ENCODE measurements at places on chromosomes 12 and 14.
A peak's percentile ranks its signal among the peaks of the same experiment; 100 is the strongest.

GRCh38 chr14:99573436-99574098 lies 30.4 kb downstream of the CCDC85C start:
- no peak for DNase-seq

DNA sequence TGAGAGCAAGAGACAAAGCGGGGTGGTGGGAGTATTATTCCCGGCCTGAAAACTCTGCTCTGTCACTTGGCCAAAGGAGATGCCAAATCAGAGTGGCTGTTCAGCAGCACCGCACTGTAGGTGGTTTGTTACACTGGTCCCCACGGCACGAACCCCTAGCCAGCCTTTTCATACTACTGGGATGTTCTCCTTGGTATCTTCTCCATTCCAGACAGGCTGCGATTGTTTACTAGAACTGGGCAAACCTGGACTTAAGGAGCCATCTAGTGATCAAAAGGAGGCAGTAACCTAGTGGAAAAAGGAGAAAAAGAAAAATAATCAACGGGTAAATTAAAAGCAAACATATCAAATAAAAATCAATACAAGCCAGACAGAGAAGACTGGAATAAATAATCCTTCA lies 58.9 kb upstream of the TMTC2 start:
- peak; percentile 7 for DNase-seq

DNA sequence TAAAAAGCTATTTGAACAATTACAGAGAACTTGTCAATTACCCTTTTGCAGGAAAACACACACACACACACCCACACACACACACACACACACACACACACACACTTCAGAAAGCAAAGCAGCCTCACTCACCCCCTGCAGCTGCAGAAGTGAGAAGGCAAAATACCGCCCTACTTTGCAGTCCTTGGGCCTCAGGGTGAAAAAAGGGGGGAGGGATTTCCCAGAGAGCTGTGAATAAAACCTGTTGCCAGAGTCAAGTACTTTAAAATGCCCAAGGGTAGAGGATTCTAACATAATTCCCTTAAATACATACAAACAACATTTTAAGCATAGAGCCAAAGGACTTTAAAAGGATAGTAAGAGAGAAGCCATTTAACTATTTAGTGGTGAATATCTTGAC lies 285.9 kb downstream of the MDGA2 start:
- no peak for DNase-seq

DNA sequence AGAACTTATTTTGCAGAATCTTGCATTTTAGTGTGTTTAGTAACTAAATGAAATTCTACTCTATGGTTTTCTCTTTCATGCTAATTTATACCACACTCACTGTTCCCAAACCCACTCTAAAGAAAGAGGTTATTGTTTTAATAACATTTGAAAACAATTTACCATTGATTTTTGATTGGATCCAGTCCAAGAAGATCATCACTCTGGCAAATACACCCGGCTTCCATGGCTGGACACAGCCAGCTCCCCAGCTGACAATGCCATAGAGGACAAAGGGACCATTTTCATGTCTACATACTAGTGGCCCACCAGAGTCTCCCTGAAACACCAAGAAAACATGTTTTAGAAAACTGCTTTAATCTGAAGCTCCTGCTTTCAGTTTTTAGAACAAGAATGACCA lies 42.4 kb downstream of the OVCH1 start:
- no peak for DNase-seq

DNA sequence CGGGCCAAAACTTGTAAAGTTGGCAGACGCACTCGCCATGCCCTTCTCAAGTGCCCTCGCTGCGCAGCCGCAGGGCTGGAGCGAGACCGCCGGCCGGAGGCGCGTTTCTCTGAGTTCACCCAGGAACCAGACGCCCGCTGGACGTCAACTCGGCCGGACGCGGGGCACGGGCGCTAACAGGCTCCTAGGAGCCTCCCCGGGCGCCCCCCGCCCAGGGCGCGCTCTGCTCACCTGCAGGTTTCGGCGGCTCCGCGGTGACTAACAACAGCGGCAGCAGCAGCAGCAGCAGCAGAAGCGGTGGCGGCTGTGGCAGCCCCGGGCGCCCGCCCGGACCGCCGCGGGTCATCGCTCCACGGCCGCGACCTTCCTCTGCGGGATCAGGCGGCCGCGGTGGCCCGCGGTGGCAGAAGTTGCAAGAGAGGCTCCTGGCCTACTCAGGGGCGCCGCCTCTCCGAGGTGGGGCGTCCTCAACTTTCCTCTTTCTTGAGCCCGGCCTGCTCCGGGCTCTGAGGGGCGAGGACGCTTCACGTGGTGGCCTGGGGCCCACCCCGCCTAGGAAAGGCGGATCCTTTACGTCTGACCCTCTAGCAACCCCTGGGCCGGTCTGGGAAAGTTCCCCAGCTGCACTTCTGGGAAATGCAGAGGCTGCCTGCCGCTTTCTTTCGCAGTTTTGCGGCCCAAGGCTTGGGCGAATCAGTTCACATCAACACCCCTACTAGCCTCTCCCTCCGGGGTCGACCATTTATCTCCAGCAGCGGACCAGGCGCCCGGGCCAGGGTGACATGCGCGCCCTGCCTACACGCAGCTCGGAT lies at the start of gene PLBD1:
PLBD1 (minus strand) TSS at position 533 of the 812 bp plus-strand sequence; CDS start at position 346, 187 bp downstream.
- DNase-seq: peak; percentile 61

- DNase-seq: peak; percentile 45
These were observed 55.8 kb upstream of the CCDC175 start for GRCh38 chr14:59632381-59632780.

DNA sequence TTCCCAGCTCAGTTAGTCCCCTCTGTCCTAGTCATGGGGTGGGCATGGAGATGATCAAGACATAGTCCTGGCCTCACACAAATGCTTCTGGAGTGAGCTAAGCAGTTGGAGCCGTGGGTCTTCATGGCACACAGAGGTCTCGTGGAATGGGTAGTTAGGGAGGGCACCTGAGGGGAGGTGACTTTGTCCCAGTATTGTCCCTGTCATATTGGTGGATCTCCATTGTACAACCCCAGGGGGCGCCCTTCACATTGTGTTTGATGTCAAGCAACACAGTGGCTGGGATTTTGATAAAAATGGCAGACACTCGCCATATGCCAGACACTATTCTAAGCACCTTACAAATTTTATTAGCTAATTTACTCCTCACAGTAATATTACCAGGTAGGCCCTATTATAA lies 175.4 kb upstream of the LHX5 start:
- no peak for DNase-seq

DNA sequence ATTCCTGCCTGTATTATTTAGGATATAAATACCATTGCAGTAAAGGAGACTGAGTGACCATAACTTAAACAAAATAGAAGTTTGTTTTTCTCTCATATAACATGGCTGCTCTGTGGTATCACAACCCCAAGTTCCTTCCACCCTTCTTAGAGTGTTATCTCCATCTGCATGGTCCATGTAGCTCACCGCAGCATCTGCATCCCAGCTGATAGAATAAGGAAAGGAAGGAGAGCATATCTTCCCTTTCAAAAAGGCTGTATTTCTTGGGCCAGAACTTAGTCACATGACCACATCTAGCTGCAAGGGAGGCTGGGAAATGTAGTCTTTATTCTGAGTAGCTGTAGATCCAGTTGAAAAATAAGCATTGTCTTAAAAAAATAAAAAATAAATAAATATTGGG lies 184.8 kb upstream of the NUDT4 start:
- no peak for DNase-seq

DNA sequence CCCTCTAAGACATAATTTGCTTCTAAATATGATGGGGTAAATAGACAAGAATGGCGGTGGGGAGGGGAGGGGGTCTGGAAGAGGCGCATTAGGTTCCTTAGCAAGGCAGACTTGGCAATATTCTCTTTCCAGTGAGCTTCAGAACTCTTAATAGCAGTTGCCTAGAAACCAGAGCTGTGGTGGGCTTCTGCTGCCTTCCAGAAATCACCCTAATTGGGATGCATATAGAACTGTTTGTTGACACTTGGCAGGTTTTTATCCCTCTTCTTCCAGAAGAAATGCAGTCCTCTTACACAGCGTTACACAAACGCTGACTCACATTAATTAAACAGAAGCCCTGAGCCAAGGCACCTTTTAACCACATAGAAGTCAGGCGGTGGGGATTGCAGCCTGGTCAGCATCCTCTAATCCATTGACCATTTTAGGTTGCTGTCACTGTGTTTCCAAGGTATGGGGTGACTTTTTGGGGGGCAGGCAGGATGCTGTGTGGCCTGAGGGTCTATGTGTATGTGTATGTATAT lies 114.1 kb downstream of the CCDC60 start:
- DNase-seq: no peak

DNA sequence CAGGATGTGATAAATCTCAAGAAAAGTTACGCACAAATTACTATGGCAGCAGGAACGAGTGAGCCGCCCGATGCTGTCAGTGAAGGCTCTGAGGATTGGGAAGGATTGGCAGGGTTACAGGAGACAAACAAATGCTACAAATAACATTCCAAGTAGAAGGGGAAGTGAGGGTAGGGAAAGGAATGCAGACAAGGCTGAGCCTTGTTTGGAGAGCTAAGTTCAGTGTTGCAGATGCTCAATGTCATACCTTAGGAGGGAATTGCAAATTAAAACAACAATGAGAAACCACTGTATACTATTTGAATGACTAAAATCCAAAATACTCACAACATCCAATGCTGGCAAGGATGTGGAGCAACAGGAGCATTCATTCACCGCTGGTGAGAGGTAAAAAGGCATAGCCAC lies 1.3 kb downstream of the CLEC9A start:
- no peak for DNase-seq

DNA sequence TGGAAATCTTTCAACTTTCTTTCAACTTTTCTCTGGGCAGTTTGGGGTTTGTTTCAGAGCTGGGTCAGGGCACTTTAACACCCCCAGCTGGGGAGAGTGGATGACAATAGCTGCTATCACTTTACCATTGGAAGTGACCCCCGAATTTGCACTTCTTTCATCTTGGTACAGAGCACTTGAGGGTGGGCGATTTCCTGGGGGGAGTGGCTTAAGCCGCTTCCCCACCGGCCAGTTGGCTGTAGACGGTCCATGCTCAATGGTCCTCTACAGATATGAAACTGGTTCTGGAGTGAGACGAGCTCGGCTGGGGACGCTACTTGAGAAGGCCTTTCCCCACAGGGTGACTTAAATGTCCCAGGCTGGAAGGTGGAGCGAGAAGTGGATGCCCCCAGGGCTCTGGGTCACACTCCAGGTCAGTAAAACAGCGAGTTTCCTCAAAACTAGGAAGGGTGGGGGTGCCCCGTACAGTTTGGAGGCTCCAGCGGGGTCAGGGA lies at the start of gene VRTN:
VRTN (plus strand) TSS at position 231 of the 494 bp plus-strand sequence. CDS start 8,313 bp downstream, outside the sequence.
- DNase-seq: no peak

GRCh38 chr12:66032739-66033138 lies 97.8 kb downstream of the LLPH start:
- DNase-seq: no peak

- DNase-seq: no peak
These were observed 2.3 kb downstream of the MTERF2 start for GRCh38 chr12:106984588-106985137.
